ENCODE measurements at places on chromosomes 3 and 15. TPM values are rescaled to one million over a fixed set of nuclear protein-coding genes. Genes with fewer than 3 reads are reported as not detected.

Gene OSTN
- not detected for total RNA-seq

Gene SLC51A
- 1.3 TPM for total RNA-seq

Gene TRPM1
- total RNA-seq = 0.93 TPM

Gene ERC2
- total RNA-seq = 1.1 TPM

Gene PFN2
- 33.9 TPM for total RNA-seq

Data from mesenteric fat pad (tissue), 1 donor.